ENCODE measurements at places on chromosomes 2 and 18.

- no peak for DNase-seq
Measured at GRCh38 chr2:9791711-9792110, 51.6 kb upstream of the TAF1B start.

- DNase-seq: no peak
Measured at GRCh38 chr2:179946810-179947615, 60.1 kb downstream of the CWC22 start.

DNA sequence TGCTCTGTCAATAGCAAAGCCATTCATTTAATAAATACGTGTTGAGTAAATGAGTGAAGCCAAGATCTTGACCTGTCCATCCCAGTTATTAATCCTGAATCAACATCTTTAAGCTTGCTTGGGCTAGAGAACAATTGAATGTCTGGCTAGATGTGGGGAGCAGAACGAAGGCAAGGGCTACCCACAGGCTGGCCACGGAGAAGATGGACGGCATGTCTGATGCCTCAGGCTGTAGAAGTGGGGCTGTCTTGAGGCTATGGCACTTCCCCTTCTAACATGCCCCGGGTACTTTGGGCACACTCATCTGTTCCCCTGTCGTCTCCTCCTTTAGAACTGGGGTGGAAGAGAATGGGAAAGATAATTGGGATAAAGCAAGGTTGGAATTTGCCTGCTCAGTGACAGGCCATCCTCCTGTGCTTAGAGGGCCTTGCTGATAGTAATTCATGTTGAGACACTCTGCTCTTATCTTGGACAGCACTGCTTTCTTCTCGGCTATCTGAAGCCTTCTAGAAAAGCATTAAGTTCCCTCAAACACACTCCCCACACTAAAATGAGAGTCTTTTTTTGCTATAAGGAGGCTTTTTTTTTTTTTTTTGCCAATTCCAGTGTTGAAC, 225.7 kb downstream of the MREG start:
- no peak for DNase-seq

GRCh38 chr2:145116056-145116455, 596.1 kb upstream of the ZEB2 start:
- no peak for DNase-seq

GRCh38 chr2:133682347-133682746, 114.1 kb upstream of the NCKAP5 start:
- DNase-seq: no peak

GRCh38 chr18:12886498-12887126, 2.6 kb upstream of the PTPN2 start:
- peak; percentile 51 for DNase-seq

GRCh38 chr2:72669121-72669520, 156.7 kb downstream of the EXOC6B start:
- DNase-seq: no peak

- DNase-seq: no peak
Measured at GRCh38 chr18:70075906-70076305, 128.2 kb upstream of the CD226 start.

GRCh38 chr2:1886405-1886992, 142.2 kb upstream of the PXDN start:
- DNase-seq: peak; percentile 60

- no peak for DNase-seq
Measured at GRCh38 chr2:173819852-173820251, 145.3 kb downstream of the SP3 start.

DNA sequence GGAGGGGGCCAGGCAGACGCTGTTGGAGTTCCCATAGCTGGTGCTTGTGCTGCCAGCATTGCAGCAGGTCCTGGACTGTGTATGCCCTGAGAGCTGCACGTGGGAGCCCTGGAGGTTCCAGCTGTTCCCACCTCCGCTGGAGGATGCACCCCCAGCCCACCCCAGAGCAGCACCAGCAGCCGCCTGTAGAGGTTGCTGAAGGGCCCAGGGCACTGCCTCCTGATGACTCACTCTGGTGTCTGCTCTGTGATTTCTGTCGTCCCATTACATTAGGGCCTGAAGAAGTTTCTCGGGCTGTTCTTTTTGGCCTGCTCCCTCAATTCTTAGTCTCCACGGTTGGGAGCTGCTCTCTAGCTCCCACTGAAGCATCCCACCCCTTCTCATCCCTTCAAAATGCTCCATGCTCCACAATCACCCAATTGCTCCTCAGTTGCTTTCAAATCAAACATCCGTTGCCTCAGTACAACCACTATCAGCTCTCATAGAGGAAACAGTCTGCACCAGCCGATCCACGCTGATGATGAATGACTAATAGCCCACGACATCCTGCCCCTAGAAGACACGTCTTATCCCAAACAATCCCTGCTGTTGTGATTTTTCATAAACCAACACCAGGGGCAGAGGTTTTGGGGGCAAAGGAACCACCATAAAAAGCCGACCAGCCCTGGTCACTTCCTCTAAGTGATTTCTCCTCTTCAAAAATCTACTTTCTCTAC, 65.2 kb upstream of the RNF152 start:
- DNase-seq: no peak

GRCh38 chr18:12049978-12050811, 43.4 kb upstream of the ANKRD62 start:
- no peak for DNase-seq

DNA sequence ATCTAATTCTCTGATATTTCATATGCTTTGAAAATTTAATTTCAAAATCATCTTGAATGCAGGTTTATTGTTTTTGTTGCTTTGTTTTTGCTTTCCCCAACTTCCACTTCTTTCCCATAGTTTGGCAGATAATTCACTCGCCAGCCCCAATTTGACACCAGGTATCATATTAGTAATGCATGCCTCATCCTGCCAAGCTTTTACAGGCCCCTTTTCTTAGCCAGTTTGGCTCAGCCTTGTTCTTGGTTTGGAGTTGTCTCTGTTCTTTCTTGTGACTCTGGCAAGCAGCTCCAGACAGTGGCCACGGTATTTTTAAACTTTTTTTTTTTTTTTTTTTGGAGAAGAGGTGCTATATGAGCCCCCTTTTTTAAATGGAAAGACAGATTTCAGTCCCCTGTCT, 65.3 kb downstream of the PMS1 start:
- DNase-seq: no peak

- no peak for DNase-seq
Measured at GRCh38 chr2:239727182-239727775, 297.9 kb downstream of the NDUFA10 start.

DNA sequence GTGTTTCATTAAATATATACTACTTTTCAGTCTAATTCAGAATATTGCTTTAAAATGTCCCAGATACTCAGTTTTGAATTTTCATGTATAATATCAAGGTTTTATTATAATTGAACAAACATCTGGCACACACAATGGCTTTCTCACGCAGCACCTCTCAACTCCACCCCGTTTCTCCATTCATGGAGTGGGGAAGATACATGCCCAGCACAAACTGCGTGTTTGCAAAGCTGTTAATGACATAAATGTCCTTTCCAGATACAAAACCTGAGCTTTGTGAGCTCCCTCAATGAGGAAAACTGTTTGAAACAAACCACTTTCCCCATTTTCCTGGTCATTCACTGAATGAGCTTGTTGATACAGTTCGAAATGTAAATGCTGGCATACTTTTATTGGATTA, 150.3 kb upstream of the RASGRP3 start:
- DNase-seq: no peak

- DNase-seq: peak; percentile 61
Measured at GRCh38 chr2:68784915-68785314, 50.3 kb downstream of the ARHGAP25 start.

DNA sequence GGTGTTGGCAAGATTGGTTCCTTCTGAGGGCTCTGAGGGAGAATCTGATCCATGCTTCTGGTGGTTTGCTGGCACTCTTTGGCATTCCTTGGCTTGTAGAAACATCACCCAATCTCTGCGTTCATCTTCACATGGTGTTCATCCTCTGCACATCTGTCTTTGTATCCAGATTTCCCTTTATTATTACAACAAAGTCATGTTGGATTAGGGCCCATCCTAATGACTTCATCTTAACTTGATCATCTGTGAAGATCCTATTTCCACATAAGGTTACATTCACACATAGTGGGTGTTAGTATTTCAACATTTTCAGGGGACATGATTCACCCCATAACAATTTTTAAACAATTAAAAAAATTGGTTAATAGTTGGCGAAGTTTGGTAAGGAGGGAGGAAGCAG, 177.4 kb upstream of the CWC22 start:
- no peak for DNase-seq

GRCh38 chr2:227471924-227472264, at the start of gene AGFG1:
Gene AGFG1 (plus strand): TSS chr2:227472156. CDS start chr2:227472422, 266 bp downstream.
- DNase-seq: peak; percentile 79

- DNase-seq: no peak
Measured at GRCh38 chr2:101006065-101006715, 4.1 kb downstream of the RPL31 start.

DNA sequence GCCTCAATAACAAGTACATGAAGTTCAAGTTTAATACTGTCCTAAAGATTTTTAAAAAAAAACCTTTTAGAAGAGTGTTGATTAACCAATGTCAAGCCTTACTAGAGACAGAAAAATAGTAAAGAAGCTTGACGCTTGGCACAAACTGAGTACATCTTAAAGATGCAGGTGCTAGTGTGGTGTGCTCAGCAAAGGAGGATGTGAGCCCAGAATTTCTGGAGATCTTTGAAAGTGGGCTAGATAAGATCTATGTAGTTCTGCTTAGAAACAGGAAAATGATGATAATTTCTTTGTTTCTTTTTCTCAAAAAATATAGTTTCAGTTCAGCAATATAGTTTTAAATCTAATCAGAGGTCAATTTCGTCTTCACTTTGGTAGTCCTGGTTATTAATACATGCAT, 118.3 kb upstream of the KLHL14 start:
- DNase-seq: no peak

DNA sequence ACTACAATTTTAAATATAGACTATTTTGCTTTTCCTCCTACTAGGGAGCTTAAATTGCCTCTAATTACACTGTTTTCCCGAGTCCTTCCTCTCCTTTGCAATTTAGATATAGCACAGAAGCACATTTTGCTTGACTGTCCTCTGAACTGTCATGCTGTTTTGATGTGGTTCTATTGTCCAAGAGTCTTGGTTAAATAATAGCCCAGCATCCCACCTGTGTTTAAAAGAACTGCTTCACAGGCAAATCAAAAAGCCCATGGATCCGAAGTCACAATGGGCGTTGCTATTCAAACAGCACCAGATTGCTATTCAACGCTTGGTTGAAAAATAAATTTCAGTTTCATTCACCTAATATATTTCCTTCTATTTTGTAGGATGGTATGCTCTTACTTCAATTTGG, 22.3 kb upstream of the ACTR3 start:
- DNase-seq: no peak

GRCh38 chr2:28267282-28267681, 125.4 kb upstream of the FOSL2 start:
- no peak for DNase-seq

DNA sequence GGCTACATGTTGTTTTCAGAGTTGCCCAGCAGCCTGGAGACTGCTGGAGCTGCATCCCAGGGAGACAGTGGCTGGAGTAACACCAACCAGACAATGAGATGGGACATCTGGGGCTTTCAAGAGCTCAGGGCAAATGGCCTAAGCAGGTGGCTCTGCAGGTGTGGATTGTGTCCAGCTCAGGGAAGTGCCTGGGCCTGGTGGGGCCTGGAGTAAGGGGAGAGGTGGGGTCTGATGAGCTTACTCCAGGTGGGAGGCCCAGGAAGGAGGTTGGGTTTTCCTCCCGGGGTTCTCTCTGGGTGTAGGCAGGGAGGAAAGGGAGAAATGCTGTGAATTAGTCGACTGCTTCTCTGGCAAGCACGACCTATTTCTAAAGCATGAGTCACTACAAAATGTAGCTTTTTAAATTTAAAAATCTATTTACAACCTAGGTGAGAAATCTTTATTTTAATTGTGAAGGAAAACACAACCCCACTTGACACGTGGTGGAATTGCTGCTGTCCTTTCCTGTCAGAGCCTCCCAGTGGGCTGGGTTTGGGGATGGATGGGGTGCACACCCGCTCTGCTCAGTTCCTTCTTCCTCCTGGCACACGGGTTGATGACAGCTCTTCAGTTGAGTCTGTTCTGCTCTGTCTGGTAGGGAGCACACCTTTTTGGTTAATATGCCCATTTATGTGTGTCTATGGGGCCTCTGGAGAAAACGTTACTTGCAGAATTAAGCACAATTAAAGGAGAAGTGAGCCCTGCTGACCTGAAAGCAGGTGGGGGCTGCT, 81.6 kb downstream of the SH3RF3 start:
- no peak for DNase-seq

DNA sequence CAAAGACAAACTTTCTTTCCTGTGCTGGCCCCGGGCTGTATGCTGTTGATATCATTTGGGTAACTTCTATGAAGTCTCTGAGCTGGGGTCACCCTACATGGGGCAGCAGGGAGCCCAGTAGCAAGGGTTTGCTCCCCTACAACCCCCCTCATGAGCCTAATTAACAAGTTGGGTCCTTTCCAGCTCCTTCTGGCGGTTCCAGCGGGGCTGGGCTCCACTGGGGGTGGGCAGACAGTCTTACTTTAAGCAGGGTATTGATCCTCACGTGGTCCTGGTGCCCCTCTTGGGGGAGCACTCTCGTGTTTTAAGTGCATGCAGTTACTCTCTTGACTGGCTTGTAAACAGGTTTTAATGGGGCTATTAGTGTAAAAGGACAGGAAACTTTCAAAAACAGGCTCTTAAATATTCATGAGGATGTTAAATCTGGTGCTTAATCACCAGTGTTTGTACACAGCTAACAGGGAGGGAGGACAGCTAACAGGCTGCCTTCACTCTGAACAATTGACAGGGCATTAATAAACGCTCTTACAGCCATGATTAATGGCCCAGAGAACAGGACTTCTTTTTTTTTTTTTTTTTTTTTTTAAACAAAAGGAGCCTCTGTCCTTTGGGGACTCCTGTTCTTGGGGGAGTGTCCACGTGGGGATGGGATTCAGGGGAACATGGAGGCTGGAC, 36.6 kb upstream of the SKOR2 start:
- no peak for DNase-seq

- peak; percentile 84 for DNase-seq
Measured at GRCh38 chr2:190382851-190383250, 25.3 kb upstream of the MFSD6 start.

- DNase-seq: no peak
Measured at GRCh38 chr2:46966576-46966975, 51.0 kb upstream of the MCFD2 start.

- DNase-seq: no peak
Measured at GRCh38 chr2:158315803-158316414, 140.6 kb downstream of the CCDC148 start.

- no peak for DNase-seq
Measured at GRCh38 chr2:144510294-144510991, 9.5 kb downstream of the ZEB2 start.

- DNase-seq: no peak
Measured at GRCh38 chr2:224257156-224257555, 144.8 kb downstream of the FAM124B start.

DNA sequence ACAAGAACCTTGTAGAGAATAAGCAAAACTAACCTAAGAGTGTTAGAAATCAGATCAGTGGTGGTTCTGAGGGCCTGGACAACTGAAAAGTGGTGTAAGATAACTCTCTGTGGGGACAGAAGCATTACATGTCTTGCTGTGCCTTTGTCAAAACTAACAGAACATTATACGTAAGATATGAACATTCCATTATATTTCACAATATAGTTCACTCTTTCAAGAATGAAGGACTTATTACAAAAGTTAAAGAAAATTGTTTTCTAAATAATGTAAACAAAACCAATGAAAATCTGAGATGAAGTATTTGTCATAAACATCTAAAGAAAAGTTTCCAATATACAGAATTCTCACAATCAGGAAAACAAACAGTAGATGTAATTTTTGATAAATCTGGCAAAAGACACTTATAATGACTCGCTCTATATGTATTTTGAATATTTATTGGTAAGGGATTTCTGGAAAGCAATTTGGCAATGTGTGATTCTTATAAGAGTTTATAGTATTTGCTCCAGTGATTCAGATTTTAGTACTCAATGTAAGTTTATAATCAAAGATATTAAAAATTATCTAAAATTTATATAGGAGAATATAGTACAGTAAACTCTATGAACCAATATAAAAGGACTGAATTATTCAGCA, 258.4 kb downstream of the CD226 start:
- no peak for DNase-seq
